ENCODE measurements at places on chromosomes 2 and 18. TPM values are rescaled to one million over a fixed set of nuclear protein-coding genes. Genes with fewer than 3 reads are reported as not detected.

The CCDC148 gene
- 0.13 TPM for polyA plus RNA-seq

The ASPRV1 gene
- polyA plus RNA-seq = 1.5 TPM

The LPIN2 gene
- polyA plus RNA-seq = 3.9 TPM

The UPP2 gene
- polyA plus RNA-seq = not detected

The PRKAG3 gene
- polyA plus RNA-seq = not detected

The SLC5A7 gene
- not detected for polyA plus RNA-seq

The LBX2 gene
- 0.09 TPM for polyA plus RNA-seq

The SEMA4F gene
- polyA plus RNA-seq = 8.6 TPM

The TMEM182 gene
- polyA plus RNA-seq = 3.4 TPM

The NEURL3 gene
- polyA plus RNA-seq = 0.06 TPM

The ANKZF1 gene
- polyA plus RNA-seq = 35.1 TPM

The DNAJC5G gene
- not detected for polyA plus RNA-seq

The MAPRE3 gene
- 12.6 TPM for polyA plus RNA-seq

The UXS1 gene
- polyA plus RNA-seq = 49.3 TPM

The CRYGD gene
- polyA plus RNA-seq = not detected

The MSH2 gene
- 8.0 TPM for polyA plus RNA-seq

The C1QL2 gene
- not detected for polyA plus RNA-seq

The CPLX4 gene
- polyA plus RNA-seq = not detected

The ST8SIA3 gene
- polyA plus RNA-seq = not detected
